H4 (cell line): ENCODE measurements at places on chromosomes 5 and 9. TPM values are rescaled to one million over a fixed set of nuclear protein-coding genes. Genes with fewer than 3 reads are reported as not detected.

CTXN3 gene
- total RNA-seq, result not detected in 2 replicates

OBP2B gene
- total RNA-seq, result not detected in 2 replicates

PNPLA7 gene
- total RNA-seq, result 0.14 TPM in 1 of 2 replicates, not detected in the other

BTNL8 gene
- not detected in 2 replicates for total RNA-seq

DNA sequence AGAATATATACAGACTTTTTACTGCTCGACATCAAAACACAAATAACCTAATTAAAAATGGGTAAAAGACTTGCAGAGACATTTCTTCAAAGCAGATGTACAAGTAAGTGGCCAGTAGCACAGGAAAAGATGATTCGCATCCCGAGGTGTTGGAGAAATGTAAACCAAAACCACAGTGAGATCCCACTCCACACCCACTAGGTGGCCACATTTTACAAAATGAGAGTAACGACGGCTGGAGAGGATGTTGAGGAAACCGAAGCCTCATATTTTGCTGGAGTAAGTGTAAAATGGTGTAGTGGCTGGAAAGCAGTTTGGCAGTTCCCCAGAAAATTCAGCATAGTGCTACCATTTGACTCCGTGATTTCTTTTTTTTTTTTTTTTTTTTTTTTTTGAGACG, 21.3 kb upstream of the GBGT1 start:
- DNase-seq, result peak; percentile 83

GRCh38 chr5:60514152-60514551, 185.8 kb downstream of the DEPDC1B start:
- DNase-seq, result no peak

GRCh38 chr5:77770293-77771005, 5.7 kb downstream of the TBCA start:
- DNase-seq, result no peak

DNA sequence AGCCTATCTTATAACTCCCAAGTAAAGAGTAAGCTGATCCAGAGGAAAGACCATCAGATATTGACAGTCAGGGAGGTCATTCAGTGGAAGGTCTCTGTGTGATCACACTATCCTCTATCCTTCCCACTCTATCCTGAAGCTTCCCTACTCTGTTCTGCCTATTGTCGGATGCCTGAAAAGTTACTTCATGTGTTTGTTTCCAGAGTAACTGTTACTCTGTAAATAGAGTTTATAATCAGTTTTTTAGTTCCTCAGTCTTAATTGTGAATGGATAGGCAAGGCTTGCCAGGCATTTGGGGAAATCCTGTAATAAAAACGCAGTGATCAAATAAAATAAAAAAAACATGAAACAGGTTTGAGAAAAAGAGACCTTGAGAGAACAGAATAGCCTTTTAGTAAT, 79.8 kb downstream of the XRCC4 start:
- DNase-seq, result no peak

DNA sequence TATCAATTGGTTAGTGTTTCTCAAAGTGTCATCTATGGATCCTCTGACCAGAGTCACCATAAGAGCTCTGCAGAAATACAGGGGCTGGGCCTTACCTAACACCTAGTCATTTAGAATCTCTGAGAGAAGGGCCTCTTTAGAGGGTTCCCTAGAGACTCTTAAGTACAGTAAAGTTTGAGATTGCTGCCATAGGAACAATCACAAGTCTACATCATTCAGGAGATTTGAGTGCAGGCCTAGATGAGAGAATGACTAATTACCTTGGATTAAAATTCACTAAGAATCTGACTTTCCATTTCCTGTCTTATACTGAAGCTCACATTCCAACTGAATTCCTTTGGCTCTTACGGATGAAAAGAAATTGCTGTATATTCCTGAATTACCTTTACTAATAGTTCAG, 182.1 kb upstream of the PTGER4 start:
- DNase-seq, result no peak

GRCh38 chr9:137445275-137445807, 4.2 kb upstream of the ENTPD8 start:
- DNase-seq, result peak; percentile 52

DNA sequence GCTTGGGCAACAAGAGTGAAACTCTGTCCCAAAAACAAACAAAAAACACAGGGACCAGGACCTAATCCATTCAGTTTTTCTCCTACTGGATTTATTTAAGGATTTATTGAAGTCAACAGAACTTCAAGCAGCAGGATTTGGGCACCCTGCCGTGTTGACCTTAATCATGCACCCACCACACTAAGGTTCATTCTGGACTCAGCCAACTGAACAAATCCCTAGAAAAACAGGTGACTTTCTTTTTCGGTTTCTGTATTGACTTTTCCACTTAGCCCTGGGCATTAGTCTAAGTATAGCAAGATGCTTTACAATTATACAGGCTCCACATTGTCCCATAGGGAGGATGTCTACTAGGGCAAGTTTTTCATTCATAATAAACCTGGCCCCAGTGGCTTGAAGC, 30.0 kb downstream of the ZNF131 start:
- DNase-seq, result no peak

- DNase-seq, result peak; percentile 30
These were observed at the start of gene PPP2R2B for GRCh38 chr5:146878476-146879172. TSS of gene PPP2R2B (minus strand) at chr5:146878757.

DNA sequence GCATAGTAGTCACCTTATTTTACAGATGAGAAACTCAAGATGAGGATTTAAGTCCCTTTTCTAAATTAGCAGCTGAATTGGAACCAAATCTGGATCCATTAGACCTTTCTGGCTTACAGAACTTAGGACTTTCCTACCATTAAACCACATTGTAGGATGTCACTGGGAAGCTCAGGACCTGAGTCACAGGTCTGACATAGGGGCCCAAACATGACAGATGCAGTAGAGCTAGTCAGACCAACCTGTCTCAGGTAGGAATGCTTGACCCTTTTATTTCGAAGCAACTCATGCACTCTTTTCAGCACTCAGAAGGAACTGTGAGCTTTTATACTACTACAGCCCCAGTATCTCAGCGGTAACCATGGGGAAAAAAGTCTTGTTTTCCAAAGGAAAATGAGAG, 2.6 kb downstream of the RAB24 start:
- no peak for DNase-seq

DNA sequence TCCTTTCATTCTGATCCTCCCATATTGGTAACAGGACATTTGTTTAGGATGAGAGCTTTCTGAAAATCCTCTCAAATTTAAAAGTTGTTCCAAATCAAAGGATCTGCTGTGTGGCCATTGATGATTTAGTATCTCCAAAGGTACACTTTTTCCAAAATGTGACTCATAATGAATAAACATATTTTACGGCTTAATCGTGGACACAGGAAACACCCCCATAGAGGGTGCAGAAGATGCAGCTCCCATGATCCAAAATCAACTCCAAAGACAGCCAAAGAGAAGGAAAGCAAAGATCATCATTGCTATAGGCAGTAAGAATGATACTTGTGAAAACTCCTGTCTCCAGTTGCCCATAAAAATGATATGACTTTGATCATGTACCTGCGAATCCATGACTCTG, 239.7 kb downstream of the PIK3R1 start:
- no peak for DNase-seq

- no peak for DNase-seq
These were observed 13.2 kb downstream of the CSF1R start for GRCh38 chr5:150073086-150073625.

- DNase-seq, result no peak
These were observed 43.0 kb downstream of the ARHGAP26 start for GRCh38 chr5:142813220-142813619.

GRCh38 chr9:89436963-89437625, 60.8 kb downstream of the SEMA4D start:
- DNase-seq, result no peak

GRCh38 chr5:167514461-167514860, 777.0 kb upstream of the WWC1 start:
- no peak for DNase-seq

GRCh38 chr9:90368928-90369327, 273.7 kb downstream of the DIRAS2 start:
- DNase-seq, result no peak

DNA sequence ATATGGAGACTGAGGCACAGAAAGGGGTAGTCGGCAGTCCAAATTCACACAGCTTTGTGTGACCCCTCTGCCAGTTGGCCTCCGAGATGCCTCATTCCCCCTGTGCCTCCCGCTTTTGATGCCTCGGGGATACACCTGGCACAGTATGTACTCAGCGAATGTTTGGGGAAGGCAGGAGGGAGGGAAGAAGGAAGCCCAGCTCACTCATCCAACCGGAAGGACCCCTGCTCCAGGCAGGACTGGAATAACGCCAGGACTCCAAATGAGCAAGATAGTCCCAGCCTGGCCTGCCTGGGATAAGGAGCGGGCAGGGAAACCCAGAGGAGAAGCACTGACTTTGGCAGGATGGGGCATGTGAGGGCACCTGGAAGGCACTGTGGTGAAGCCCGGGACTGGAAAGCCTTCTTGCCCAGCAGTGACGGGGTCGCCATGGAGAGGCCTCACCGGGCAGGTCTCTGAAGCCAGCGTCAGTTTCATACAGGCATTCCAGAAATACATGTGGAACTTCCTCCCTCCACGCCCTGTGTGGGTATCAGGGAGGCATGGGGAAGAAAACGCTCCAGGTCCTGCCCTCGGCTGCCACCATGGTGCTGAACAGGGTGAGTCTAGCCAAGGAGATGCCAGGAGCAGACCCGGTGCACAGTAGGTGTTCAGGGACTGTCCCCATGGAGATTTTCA, 20.3 kb downstream of the LMX1B start:
- no peak for DNase-seq

GRCh38 chr5:168651648-168652047, 72.5 kb upstream of the PANK3 start:
- no peak for DNase-seq
